KG1 (cell line): ENCODE measurements at places on chromosomes 7 and 10.

GRCh38 chr10:91360461-91360860 is 49.7 kb upstream of the HECTD2 start:
- DNase-seq, result no peak

- no peak for DNase-seq
Observed at GRCh38 chr10:101563497-101564040, 24.5 kb downstream of the POLL start.

GRCh38 chr7:2523461-2523936 is 3.9 kb downstream of the LFNG start:
- DNase-seq, result no peak

DNA sequence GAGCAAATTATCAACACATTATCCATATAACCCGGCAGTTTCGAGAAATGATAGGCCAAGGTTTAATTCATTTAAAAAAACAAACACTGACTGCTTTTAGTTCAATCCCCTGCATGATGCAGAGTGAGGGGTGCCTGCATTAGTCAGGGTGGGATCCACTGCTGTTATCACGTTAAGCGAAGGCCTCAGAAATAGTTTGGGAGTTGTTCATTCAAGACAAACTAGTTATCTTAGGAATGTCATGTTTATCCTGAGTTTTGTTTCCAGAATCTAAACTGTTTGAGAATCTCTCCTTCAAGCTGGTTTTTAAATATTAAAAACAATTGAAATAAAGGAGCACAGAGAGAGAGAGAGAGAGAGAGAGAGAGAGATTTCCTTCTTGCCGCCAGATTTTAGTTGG is 36.6 kb upstream of the PFKP start:
- no peak for DNase-seq

- DNase-seq, result peak; percentile 33
Observed at GRCh38 chr7:73738220-73738611, 386 bp downstream of the ABHD11 start.
